ENCODE measurements at places on chromosomes 4 and X. TPM values are rescaled to one million over a fixed set of nuclear protein-coding genes. Genes with fewer than 3 reads are reported as not detected.

Gene ZFP42
- 0.07 TPM for total RNA-seq

GRCh38 chrX:30657196-30658161 is 4.3 kb downstream of the GK start:
- no peak for DNase-seq

Gene GCNA
- 0.20 TPM for total RNA-seq

GRCh38 chrX:1529756-1530155 is 7.2 kb downstream of the P2RY8 start:
- DNase-seq: no peak

- DNase-seq: no peak
Observed at GRCh38 chrX:69068301-69069085, 96.8 kb downstream of the PJA1 start.

GRCh38 chr4:143375326-143376073 is 38.8 kb downstream of the GAB1 start:
- DNase-seq: peak; percentile 36

- no peak for DNase-seq
Observed at GRCh38 chrX:38332505-38332904, 5.2 kb upstream of the RPGR start.

- DNase-seq: no peak
Observed at GRCh38 chr4:37359261-37359660, 114.7 kb downstream of the NWD2 start.

GRCh38 chrX:51891245-51891644 is 2.2 kb upstream of the MAGED1 start:
- no peak for DNase-seq

DNA sequence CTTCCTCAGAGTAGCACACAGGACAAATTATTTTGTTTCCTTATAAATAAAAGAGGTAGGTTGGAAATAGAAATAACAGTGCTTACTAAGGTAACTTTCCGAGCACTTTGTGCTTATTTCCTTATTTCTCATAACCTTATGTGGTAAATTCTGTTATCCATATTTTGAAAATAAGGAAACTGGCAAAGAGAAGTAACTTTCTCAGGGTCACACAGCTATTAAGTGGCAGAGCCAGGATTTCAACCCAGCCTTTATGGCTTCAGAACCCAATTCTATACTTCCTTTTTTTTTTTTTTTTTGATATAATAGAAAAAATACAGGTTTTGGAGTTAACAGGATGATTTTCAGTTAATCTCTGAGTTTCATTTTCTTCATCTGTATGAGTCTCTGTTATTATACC is 3.3 kb downstream of the UTP3 start:
- no peak for DNase-seq

- DNase-seq: peak; percentile 70
Observed at GRCh38 chr4:101306225-101306624, 41.1 kb downstream of the PPP3CA start.

Data from M059J (cell line).